ENCODE measurements at places on chromosomes 5 and 9.

GRCh38 chr9:119662329-119662728 lies 293.1 kb upstream of the BRINP1 start:
- DNase-seq, result no peak

DNA sequence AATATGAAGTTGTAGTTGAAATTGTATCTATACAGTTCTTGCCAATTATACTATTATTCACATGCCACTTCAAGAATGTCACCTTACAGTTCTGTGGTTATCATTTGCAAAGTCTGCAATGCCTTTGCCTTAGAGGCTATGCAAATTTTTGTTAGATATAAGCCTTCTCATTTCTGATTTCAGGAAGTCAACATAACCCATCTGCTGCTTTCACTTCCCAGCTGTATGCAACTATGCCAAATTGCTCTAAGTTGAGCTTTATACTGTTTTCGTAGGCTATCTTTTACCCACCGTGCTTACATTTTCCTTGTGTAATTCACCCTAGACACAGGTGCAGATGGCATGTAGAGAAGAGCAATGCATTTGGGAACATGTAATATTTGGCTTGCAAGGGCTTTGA lies 1083.0 kb downstream of the CDH9 start:
- no peak for DNase-seq

GRCh38 chr5:139177809-139178588 lies 20.2 kb downstream of the SIL1 start:
- no peak for DNase-seq

- DNase-seq, result no peak
Measured at GRCh38 chr5:1095990-1096363, 15.9 kb downstream of the SLC12A7 start.

DNA sequence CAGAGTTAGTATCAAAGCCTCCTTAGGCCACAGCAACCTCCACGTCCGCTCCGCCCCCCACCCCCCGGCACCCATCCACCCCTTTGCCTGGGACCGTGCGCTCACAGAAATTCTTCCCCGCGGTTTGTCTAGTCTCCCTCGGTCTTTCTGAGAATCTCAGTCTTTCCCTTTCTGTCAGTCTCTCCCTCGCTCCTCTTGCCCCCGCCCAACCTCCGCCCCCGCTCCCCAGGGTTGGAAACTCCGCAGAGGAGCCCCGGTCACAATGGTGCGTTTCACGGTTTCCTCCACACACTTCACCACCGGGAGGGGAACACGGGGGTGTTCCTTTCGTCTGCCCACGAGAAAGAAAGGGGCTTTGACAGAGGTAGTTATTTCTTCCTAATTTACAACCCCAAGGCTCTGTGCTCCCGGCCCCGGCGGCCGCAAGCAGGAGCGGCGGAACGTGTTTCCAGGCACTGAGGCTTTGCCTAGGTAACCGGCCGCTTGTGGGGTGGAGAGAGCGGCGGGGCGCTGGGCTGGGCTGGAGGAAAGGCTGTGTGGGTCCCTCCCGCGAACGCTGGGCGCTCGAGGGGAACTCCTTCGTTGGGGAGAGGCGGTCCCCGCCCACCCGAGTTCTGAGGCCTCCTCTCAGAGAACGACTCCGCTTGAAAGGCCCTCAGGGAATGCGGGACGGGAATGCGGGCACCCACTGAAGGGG lies 2.1 kb downstream of the NR4A3 start:
- peak; percentile 45 for DNase-seq

GRCh38 chr5:140362875-140363630 lies 3.1 kb downstream of the SLC4A9 start:
- peak; percentile 75 for DNase-seq

DNA sequence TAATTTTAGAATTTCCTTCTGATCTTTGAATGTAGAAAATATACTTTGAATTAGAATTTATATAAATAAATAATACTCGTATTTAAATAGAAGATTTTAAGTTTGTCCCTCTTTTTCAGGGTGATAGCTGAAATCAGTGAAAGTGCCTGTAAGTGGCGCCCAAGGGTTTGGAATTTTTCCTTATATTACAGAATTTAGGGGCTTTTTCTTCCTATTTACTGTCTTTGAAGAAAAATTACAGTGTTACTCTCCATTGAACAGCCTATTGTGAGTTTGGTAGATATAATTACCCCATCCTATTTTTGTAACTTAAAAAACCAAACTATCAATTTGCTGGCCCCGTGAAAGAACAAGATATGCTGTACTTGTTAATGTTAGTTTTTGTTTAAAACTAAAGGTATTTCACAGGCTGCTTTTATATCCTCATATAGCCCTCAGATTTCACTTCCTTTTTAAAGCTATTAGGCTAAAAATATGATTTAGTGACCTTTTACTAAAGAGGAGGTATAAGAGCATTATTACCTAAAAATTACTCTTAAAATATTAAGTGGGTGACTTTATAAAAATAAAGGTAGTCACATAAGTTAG lies 3.2 kb downstream of the MAP3K1 start:
- no peak for DNase-seq

- DNase-seq, result no peak
Measured at GRCh38 chr5:153794327-153794726, 244.4 kb downstream of the FAM114A2 start.

- DNase-seq, result no peak
Measured at GRCh38 chr5:148011398-148012137, 52.2 kb upstream of the SPINK5 start.

DNA sequence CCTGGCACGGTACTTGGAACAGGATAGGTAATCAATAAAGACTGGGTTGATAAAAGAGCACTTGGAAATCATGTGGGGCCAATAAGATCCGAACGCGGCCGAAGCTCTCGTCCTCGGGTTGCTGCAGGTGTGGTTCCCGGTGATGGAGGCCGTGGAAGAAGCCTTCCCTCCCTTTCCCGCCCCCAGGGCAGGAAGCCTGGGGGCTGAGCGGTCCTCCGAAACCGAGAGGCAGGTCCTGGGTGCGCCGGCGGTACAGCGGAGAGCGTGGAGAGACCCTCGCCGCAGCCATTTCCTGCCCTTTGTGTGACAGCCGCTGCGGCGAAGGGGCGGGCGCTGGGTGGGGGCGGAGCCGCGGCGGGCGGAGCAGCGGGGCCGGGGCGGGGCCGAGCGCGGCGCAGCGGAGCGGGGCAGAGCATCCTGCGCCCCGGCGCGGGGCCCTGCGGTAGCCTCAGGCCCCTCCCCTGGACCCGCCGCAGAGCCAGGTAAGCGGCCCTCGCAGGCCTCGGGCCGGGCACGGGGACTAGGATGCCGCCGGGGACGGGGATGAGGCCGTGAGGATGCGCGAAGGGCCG lies at the start of gene CYFIP2:
Gene CYFIP2 (plus strand): TSS at position 410 of the 572 bp plus-strand sequence. CDS start 19,239 bp downstream, outside the sequence.
- peak; percentile 57 for DNase-seq

GRCh38 chr5:84274585-84275468 lies 109.9 kb downstream of the EDIL3 start:
- DNase-seq, result no peak

DNA sequence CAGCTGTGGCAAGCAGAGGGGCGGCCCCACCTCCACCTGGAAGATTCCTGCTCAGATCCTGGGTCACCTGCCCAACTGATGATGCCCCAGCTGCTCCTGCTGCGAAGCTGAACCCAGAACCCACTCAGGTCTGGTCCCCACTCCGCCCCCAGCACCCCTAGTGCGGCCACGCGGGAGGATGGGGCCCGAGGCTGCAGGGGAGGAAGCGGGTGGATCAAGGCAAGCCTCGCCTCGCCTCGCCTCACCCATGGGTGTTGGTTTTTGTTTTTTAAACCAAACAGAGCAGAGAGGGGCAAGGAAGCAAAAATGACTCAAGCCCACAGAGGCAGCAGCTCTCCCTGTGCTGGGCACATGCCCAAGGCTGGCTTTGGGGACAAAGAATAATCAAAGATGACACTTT lies 23.2 kb downstream of the ABO start:
- no peak for DNase-seq

DNA sequence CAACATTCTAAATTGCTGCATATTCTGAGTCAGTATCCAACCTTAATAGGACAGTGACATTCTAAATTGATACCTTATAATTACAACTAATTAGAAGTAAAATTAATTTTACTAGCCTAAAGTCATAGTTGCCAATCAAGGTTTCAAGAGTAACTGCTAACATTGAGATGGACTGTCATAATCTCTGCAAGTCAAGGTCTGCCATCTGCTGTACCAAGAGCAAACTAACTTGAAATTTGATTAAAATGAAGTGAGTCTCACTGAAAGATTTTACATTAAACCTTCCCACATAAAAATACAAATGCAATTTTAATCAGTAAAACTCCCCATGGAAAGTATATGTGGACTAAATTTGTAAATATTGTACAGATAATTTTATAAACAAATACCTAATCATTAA lies 235.3 kb downstream of the PRDM9 start:
- DNase-seq, result no peak
